ENCODE measurements at places on chromosomes 11 and 22. TPM values are rescaled to one million over a fixed set of nuclear protein-coding genes. Genes with fewer than 3 reads are reported as not detected.
A peak's percentile ranks its signal among the peaks of the same experiment; 100 is the strongest.

The PPFIBP2 gene
- 2.1 TPM for total RNA-seq

The RASSF10 gene
- total RNA-seq, result 3.6 TPM

The P2RX6 gene
- total RNA-seq, result 0.21 TPM

The RGL4 gene
- total RNA-seq, result not detected

The GPR83 gene
- not detected for total RNA-seq

The BMAL1 gene
- total RNA-seq, result 28.7 TPM

The DKK3 gene
- total RNA-seq, result 271 TPM

The LIF gene
- 0.17 TPM for total RNA-seq

The NXPE4 gene
- not detected for total RNA-seq

DNA sequence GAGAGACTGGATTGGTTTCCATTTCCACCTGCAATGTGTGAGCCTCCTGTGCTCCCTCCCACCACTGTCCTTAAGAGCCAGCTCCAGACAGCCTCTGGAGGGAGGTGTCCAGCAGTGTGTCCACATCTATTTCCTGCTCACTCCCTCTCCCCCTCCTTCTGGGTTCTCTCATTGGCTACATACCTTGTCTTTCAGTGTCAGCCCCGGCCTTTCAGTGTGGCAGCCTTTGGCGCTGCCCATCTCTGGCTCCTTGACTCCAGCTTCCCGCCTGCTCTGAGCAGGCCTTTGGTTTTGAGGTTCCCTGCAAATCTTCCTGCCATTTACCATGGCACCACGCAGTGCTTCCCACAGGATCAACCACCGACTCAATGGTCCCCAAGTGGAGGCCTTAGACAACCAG, 19.0 kb upstream of the PTPRJ start:
- no peak for DNase-seq

DNA sequence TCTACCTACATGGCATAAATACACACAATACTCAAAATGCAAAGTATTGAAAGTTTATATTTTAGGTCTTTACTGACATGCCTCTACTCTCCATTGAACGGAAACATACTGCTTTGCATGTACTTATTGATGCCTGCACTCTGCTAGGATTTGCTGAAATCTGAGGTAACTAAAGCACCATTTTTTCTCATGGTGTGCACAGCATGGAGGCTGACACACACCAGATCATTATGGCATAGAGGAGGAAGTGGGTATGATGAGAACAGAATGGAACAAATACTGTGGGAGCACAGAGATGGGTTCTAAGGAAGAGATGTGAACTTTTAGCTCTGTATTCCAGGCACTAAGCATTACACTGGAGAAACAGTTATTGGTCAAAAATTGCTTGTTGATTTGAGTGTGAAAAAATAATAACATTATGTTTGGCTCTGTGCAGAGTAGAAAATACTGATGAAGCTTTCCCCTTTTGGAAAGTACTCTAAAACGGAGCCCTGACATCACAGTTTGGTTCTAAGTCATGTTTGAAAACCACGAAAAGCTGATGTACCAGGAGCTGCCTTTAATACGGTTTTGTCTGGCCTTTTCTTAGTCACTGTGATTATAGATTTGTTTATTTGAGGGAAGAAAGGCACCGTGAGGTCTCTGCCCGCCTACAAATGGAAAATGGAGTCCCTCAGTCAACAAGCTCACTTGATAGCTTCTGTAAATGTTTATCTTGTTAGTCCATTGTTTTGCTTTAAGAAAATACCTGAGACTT, 5.6 kb downstream of the OR52R1 start:
- no peak for DNase-seq

- no peak for DNase-seq
Observed at GRCh38 chr22:36022697-36023096, 5.9 kb downstream of the RBFOX2 start.

DNA sequence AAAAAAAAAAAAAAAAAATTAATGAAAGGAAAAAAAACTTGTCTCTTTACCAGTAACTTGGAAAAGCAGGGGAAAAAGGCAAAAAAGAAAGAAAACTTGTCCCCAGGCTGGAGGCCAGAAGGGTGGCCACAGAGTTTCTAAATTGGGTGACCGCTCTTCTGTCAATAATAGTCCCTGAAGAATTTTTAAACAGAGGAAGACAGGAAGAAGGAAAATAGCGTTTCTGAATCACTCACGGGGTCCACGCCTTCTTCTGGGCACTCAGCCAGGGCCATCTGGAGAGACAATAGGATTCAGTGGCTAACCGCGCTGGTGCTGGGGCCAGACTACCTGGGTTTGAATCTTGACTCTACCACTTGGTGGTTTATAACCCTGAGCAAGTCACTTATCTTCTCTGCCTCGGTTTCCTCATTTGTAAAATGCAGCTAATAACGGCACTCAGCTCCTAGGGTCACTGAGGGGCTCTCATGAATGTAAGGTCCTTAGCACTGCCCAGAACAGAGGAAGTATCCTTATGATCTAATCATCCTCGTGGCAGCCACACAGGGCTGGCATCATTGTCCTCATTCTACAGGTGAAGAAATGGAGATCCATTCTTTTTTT, 7.0 kb downstream of the C11orf86 start:
- DNase-seq, result peak; percentile 71

DNA sequence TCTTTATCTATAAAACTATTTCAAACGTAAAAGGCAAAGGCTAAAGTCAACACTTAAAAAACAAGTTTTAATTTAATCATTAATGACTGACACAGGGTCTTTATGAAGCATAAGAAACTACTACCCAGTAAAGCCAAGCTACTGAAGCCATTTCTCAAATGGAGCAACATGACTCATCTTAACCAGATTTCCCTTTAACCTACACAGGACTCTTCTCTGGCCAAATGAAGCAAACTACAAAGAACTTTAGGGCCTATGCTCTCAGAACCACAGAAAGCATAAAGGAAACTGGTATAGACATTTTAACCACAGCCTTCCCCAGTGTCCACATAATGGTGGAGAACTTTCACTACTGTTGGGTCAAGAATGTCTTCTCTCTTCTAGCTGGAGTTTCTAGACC, 34.7 kb downstream of the ALG9 start:
- no peak for DNase-seq

GRCh38 chr11:2304506-2305139, 2.8 kb downstream of the TSPAN32 start:
- DNase-seq, result no peak

GRCh38 chr22:17281440-17281841, 62.2 kb upstream of the ADA2 start:
- DNase-seq, result no peak

- DNase-seq, result no peak
Observed at GRCh38 chr22:39470451-39471291, 13.9 kb downstream of the MGAT3 start.

DNA sequence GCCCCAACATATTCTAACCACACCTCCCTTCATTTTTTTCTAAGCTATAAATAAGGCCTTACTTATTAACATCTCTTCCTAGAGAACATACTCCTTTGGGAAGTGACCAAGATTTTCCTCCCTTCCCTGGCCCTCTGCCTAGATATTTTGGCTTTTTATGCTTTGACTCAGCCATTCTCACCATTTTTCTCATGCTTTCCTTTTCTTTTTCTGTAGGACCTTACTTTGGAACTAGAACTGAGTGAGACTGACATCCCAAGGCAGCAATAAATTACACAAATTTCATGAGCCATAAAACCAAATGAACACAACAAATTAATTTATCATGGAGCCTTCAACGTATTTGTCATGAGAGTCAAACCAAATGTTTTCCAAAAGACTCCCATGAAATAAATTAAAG, 142.7 kb upstream of the CTSC start:
- DNase-seq, result peak; percentile 87

GRCh38 chr11:58807343-58807742, 37.2 kb downstream of the GLYATL2 start:
- DNase-seq, result no peak

GRCh38 chr22:32579529-32580220, 105.1 kb downstream of the FBXO7 start:
- no peak for DNase-seq

GRCh38 chr22:38041760-38042487, 15.3 kb upstream of the PICK1 start:
- no peak for DNase-seq

DNA sequence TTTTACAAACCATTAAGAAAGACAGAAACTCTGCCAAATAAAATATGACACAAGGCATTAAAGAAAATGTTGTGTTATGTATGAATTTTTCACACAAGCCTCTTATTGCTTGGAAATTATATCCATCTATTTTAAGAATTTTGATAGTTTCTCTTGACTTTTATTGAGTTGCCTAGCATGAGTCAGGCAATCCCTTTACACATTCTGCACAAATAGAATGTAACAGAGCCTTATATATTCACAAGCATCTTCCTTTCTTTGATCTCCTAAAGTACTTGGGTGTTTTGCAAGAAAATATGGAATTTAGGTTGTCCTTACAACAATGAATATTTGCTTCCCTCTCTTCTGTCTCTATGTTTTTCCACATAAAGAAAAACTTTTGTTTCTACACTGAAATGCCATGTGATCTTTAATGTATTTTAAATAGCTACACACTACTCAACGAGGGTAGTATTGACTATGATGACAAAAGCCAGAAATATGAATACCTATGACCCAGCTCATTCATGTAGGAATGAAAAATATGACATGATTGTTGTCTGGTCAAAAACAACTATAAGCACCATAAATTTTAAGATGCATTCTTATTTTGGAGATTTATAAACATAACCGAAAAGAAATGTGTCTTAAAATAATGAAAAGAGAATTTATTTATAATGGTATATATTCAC, 398.8 kb downstream of the GUCY1A2 start:
- peak; percentile 52 for DNase-seq

DNA sequence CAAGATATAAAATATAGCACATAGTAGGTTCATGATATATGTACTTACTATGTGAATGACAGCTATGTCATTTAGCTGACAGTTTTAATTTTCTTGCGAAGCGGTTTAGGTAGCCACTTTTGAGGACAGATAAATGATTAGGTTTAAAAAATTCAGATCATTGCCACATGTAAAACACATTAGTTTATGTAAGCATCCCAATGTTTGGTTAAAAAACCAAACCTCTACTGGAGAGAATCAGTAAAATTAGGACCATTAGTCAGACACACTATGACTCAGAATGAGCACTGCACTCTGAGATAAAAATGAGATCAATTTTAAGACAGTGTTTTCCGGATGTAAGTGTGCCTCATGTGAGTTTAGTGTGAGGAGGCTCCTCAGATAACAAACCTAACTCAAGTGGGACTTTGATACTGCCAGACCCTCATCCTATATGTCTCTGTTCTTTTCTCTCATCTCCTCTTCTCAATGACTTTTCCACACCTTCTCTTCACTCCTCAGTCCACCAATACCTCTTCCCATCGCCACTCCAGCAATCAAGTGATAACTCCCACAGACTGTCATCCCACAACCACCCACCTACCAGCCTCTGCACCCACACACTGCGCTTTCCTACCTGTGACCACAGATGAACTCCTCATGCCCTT, 6.8 kb upstream of the OR2AT4 start:
- DNase-seq, result no peak

- no peak for DNase-seq
Observed at GRCh38 chr22:50070366-50070765, 12.3 kb upstream of the TTLL8 start.

DNA sequence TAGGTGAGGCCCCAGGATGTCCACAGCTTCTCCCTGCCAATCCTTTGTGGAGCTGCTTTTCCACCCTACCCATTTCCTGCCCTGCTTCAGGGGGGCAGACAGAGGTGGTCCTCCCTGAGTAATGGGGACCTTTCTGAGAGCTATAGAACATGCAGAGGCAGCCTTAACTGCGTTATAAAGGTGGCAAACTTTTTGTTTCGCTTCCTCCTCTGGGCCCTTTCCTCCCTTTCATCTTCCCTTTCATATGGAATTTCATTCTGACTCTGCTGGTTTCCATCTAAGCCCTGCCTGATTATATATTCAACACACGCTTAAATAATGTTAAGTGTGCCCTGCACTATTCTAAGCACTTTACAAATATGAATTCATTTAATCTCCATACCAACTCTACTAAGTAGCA, 169.3 kb upstream of the E2F8 start:
- no peak for DNase-seq

DNA sequence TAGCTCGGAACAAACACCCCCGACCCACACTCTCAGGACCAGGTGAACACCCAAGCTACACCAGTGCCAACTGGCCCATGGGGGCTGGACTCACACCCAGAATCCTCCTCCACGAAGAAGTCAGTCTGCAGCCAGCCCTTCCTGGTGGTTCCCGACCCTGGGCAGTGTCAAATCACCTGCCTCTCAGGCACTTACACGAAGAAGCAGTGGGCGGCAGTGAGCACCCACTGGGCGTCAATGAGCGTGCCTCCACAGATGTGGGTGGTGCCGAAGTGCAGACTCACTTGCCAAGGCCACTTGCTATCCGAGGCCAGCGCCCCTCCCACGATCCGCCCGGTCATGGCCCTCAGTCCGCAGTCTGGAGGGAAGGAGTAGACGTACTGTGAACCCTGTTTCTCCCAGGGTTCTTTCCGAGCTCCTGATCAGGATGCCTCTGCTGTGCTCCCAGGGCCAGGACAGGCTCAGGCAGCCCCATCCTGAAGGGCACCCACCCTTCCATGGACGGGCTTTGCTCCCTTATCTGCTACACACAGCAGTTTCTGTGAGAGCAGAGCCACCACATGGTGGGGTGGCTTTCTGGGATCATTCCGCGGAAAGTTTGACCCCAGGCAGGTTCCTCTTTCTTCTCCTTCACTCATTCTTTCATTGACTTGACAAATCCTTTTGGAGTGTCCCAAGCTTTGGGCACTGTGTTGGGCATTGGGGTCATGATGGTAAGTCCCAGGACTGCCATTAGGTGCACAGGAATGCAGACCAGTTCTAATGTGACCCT, 19.4 kb downstream of the TMPRSS13 start:
- no peak for DNase-seq

DNA sequence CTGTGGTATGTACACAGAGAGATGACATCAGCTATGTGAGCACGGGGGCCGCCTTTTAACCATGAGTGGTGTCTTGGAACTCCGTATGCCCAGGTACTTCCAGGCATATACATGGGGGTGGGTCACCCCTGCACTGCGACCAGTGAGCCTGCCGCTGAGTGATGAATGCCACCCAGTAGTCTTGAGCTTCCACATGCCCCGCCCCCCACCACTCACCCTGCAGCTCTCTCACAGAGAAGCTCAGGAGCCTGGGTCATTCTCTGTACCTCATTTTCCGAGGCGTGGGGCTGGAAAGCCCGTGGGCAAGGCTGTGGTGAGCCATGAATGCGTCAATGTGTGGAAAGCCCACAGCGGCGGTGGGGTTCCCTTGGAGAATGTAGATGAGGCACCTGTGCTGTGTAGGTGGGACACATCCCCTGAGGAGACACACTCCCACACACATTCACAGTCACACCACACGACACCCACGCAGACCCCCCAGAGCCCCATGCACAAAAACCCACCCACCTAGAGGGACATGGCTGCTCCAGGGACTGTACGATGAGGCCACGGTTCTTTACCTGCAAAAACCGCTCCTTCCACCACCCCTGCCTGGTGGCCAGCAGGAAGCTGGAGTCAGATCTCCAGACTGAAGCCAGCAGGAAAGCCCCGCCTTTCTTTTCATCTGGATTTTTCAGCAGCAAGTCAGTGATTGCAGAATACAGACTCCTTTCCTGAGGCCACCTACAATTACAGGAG, 67.6 kb downstream of the PIWIL3 start:
- no peak for DNase-seq

Data from foreskin keratinocyte (primary cell).